Esophagus squamous epithelium (tissue), 5 donors: ENCODE measurements at places on chromosomes 6 and 20.

GRCh38 chr6:143333749-143334520, 116.6 kb downstream of the ADAT2 start:
- no peak for DNase-seq

DNA sequence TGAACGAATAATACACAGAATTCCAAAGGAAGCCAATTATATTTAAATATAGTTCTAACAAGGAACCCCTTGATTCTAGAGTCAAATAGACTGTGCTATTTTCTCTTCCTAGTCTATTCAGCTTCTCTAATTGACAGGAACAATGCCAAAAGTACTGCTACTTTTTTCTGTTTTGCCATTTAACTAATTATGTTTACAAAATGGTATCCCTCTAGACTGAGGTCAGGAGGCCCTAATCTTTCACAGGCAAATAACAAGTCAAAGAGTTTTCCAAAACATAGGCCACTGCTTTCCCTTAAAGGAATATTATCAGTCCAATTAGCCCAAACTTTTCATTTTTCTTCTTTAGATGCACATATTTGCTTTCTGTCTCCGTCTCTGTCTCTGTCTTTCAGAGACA, 539.3 kb downstream of the RFPL4B start:
- DNase-seq = no peak

GRCh38 chr6:1600764-1601157, 9.0 kb upstream of the FOXC1 start:
- no peak for DNase-seq

DNA sequence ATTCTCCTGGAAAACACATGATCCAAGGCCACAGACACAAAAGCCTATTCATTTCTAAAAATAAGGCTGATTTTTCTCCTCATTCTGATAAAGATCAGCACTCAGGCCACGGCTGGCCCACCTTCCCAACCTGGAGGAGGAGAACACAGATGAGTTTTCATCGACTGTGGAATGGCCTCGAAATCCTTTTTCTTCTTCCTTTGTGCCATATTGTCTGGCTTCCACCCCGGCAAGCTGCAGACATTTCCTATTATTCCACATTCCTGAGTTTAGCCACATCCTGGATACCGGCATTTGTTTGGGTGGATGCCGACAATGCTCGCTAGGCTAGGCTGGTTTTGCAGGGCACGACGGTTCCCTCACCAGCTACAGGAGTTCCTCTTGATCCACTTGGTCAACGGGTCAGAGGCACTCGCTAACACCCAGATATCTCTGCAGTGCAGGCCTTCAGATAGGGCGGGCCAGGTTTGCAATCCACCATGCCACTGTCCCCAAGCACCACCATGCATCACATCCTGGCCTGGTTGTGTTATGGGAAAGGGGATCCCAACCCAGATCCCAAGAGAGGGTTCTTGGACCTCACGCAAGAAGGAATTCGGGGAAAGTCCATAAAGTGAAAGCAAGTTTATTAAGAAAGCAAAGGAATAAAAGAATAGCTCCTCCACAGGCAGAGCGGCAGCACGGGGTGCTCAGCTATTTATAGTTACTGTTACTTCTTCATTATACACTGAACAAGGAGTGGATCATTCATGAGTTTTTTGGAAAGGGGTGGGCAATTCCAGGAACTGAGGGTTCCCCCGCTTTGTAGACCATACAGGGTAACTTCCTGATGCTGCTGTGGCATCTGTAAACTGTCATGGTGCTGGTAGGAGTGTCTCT, 4.2 kb upstream of the CTSZ start:
- no peak for DNase-seq

DNA sequence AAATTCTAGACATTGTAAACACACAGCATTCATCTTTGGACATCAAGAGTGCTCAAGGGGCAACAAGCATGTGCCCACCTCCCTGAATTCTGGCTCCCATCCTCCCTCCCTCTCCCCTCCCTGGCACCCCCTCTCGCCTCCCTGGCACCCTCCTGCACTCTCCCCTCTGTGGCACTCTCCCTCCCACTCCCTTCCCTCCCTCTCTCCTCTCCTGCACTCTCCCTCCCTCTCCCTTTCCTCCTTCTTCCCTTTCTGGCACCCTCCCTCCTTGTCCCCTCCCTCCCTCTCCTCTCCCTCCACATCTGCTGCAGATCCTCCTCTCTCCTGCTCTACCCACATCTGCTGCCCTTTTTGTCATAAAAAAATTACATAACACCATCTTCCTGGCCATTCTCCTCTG, 113.0 kb upstream of the SLC22A23 start:
- no peak for DNase-seq

DNA sequence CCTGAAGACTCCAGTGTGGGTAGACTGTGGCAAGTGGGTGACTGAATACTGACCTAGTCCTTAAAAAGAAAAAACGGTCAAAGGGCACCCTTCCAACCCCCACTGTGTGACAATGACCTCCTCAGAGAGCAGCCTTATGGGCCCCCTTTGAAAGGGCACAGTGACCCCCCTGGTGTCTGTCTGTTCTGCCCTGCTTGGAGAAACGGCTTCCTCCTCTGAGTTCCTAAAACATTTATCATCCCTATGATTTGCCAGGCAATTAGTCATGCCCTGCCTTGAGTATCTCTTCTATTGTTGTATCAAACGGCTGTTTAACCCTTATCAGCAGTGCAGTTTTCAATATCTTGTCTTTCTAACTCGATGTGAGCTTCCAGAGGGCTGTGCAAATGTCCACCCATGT, 21.0 kb upstream of the STX16 start:
- no peak for DNase-seq

- DNase-seq = no peak
These were observed 12.3 kb upstream of the SLC22A16 start for GRCh38 chr6:110488606-110489190.

DNA sequence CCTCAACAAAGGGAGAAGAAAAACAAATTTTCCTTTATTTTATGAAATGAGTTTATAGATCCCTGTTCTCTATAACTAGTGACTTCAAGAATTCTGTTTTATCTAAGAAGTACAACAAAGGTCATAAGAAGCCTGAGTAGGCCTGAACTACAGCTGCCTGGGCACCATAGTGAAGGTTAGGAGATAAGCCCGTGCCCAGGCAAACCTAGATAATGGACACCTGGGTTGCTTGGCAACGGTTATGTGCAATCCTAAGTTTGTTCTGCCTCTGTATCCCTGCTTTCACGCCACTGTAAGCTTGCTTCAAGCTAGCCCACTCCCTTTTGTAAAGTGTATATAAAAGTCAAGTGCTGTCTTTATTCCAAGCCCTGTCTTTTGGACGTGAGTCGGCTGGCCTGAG, 23.2 kb downstream of the SCGN start:
- no peak for DNase-seq

DNA sequence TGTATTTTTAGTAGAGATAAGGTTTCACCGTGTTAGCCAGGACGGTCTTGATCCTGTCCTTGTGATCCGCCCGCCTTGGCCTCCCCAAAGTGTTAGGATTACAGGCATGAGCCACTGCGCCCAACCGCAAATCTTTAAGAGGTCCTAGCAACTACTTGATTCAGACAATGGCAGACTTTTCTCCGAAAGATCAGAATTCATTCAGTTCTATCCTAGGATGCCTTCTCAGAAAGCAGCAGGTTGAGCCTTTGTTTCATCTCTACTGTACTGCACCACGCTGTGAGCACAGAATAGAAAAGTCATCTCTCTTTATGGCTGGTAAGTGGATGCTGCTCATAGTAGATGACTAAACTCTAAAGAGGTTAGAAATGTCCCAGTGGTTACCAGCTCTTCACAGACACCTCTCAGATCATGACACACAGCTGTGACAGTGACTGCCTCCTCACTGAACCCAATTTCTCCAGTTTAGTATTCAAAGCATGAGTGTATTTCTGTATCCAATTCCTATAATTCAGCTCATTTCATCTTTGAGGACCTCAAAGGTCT, 6.0 kb upstream of the HSF2 start:
- DNase-seq = no peak

- no peak for DNase-seq
These were observed 283.4 kb upstream of the RUNX2 start for GRCh38 chr6:45044510-45045252.

DNA sequence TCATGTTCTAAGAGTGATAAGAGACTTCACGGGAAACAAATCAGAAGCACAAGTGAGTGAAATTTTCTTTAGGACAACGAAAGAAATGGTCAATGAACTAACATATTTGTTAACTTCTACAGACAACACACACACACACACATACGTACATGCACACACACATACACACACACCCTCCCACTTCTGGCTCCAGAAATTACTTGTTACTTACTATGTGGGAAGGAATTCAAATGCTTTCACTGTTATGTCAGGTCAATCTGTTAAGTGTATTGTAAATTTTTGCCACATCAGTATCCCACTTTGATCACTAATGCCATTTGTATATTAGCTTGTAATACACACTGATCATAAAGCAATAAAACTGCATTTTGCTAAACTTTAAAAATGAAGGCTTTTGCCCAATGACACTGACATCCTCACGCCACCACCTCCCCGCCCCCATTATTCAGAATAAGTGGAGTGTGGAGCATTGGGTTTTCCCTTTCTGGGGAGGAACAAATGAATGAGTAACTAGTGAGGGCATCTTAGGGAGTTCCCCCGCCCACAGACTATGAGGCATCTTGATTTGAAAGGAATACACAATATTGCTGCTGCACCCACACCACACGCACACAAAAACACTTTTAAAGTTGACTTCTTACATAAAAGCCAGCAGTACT, 76.2 kb downstream of the ATXN1 start:
- no peak for DNase-seq

- no peak for DNase-seq
These were observed 46.9 kb upstream of the CD93 start for GRCh38 chr20:23132930-23133559.

DNA sequence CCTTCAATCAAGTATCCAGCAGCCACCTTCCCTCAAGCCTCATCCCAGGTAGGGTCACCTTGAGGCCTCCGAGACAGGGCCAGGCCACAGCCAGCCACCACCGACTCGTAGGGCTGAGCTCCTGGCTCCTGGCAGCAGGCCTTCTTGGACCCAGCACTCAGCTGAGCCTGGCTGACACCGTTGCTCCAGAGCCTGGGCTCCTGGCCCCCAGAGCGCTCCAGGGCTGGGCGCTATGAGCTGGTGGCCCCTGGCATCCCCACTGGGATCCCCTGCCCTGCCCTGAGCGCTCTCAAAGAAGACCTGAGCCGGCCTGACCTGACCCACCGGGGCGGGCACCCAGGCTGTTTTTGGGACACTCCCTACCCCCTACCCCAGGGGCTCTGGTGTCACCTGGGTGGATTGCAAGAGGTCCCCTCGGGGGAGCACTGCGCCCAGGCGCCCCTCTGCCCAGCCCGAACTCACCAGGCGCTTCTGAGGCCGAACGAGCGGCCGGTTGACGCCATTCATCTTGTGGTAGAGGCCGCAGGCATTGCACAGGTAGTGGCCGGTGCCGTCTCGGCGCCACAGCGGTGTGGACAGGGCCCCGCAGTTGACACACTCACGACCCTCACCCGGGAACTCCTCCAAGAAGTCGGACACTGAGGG, 2.7 kb downstream of the GATA5 start:
- DNase-seq = no peak

DNA sequence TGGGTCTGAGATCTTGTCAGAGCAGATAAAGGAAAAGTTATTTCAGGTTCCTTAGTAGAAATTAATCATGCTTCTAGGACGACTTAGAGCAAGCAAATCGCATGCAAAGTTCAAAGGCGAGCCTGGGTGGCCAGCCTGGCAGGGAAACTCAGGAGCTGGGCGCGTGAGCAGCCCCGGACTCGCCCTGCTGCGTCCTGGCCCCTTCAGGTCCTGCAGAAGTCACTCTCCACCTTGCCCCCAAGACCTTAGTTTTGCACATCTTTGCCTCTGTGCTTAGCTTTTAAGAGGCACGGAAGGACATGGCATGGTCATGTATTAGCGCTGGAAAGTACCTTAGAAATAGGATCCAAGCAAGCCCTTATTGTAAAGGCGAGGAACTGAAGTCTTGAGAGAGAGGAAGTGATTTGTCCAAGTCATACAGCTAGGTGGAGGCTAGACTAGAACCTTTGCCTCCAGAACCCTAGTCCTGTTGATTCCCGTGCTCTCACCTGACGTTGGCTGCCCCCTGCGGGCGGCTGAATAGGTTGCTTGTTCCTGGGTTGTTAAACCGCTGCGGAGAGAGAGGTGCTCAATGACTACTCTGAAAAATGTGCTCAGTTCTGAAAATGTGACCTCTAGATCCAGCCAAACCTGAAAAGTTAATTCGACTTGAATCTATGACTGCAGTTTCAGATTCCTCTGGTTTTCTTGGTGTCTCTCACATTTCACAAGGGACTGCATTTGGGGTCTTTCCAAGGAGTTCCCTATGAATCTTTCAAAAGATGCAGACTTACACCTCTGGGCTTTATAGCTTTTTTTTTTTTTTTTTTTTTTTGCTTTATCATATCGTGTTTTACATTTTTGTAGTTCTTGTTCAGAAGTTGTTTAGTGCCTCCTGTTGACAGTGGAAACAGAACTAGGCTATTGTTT, 2.7 kb downstream of the MYB start:
- DNase-seq = no peak

GRCh38 chr6:24524805-24525204, 30.0 kb downstream of the ALDH5A1 start:
- no peak for DNase-seq

DNA sequence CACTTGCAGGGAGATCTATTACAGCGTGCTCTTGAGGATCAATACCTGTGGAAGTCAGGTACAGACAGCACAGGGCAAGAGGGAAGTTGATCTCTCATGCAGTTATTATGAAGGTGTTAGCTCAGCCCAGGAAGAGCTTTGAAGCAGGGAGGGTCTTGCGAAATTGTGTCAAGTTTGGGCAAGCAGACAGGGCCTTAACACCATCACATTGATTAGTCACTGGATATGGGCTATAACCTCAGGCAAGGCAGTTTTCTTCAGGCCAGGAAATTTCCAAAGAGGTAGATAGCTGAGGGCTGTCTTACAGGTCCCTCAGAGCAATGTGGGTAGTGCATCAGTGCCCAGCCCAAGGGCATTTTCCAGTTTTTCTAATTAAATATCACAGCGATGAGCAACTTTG, 643.8 kb downstream of the DHX35 start:
- DNase-seq = no peak

DNA sequence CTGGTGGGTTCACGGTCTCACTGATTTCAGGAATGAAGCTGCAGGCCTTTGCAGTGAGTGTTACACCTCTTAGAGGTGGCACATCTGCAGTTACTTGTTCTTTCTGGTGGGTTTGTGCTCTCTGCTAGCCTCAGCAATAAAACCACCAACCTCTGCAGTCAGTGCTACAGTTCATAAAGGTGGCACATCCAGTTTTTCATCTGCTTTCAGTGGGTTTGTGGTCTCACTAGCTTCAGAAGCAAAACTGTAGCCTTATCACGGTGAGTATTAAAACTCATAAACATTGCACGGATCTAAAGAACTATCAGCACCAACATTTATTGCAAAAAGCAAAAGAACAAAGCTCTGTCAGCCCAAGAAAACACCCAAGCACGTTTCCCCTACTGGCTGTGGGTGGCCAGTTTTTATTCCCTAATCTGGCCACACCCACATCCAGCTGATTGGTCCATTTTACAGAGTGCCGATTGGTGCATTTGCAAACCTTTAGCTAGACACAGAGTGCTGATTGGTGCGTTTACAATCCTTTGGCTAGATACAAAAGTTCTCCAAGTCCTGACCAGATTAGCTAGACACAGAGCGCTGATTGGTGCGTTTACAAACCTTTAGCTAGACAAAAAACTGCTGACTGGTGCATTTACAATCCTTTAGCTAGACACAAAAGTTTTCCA, 3.4 kb upstream of the TMEM14C start:
- DNase-seq = no peak

GRCh38 chr6:52728394-52728793, 34.9 kb downstream of the GSTA2 start:
- DNase-seq = no peak
